ENCODE measurements at places on chromosomes 3 and 15. TPM values are rescaled to one million over a fixed set of nuclear protein-coding genes. Genes with fewer than 3 reads are reported as not detected.

DNA sequence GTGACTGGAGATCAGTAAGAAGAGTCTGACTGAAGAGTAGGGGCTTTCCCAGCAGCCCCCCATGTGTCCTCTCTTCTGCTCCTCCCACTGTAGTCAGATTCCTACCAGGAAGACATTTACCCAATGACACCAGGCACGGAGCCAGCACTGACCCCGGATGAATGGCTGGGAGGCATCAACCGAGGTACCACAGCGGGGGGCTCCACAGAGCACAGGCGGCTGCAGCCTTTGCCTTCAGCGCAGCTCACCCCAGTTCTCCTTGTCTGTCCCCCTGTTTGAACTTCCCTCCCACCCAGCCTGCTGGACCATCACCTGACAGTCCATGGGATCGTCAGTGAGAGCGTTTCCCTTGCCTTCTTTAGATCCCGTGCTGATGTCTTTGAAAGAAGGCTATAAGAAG, 101.6 kb downstream of the ANP32A start:
- no peak for DNase-seq

Gene ZCWPW2
- total RNA-seq: 0.18 TPM

Gene FAM219B
- total RNA-seq: 43.3 TPM

Gene RFTN1
- 29.3 TPM for total RNA-seq

- peak; percentile 26 for DNase-seq
Observed at GRCh38 chr3:25782938-25783660, at the start of gene NGLY1. TSS of gene NGLY1 (minus strand) at chr3:25783443. CDS start at chr3:25783390, 53 bp downstream.

DNA sequence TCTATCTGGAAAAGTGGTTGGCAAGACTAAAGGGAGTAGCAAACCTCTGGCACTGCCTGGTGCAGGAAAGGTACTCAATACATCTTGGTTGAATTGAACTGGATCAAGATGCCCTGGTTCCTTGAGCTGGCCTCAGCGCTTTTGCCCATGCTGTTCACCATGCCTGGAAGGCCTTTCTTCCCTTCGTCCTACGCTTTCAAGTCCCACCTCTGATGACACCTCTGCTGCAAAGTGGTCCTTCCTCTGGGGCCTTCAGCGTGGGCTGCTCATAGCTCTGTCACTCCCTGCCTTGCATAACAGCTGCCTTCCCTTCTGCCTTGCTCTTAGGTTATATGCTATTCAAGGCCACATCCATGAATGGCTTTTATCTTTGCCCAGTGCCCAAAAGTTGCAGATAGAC, 23.0 kb downstream of the ITGA11 start:
- no peak for DNase-seq

- DNase-seq: no peak
Observed at GRCh38 chr3:26630669-26631389, 8.3 kb downstream of the LRRC3B start.

Gene FBXW12
- not detected for total RNA-seq

Gene CMTM7
- total RNA-seq: 27.5 TPM

DNA sequence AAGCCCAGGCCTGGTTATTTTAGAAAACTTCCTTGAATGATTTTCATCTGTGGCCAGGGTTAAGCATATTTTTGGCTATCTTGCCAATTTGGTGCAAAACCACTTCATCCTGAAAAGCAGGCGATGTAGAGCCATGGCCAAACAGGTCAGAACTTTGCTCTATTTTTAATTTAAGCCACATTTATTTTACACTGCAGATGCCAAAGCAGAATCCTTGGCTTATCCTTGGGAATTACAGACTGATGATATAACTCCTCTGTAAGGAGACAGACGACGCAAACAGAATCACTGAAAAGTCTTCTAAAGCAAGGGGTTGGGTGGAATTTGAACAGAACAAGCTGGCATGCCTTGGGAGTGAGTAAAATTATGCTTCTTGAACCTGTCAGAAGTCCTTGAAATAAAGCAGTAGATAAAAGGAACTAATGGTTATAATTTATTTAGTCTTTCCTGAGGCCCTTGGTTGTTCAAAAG, 121.9 kb downstream of the CHST2 start:
- no peak for DNase-seq

DNA sequence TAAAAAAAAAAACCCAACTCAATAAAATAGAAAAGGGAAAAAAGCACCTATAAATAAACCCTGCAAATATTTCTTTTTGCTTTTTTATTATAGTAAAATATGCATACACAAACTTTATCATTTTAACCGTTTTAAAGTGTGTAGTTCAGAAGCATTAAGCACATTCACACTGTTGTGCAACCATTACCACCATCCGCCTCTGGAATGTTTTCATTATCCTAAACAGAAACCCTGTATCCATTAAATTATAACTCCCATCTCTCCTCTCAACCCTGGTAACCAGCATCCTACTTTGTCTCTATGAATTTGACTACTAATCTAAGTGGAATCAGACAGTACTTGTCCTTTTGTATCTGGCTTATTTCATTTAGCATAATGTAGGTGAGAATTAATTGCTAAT, 15.0 kb downstream of the CDCP1 start:
- no peak for DNase-seq

Gene GNAT1
- total RNA-seq: not detected

Gene INSYN1
- total RNA-seq: 0.24 TPM

DNA sequence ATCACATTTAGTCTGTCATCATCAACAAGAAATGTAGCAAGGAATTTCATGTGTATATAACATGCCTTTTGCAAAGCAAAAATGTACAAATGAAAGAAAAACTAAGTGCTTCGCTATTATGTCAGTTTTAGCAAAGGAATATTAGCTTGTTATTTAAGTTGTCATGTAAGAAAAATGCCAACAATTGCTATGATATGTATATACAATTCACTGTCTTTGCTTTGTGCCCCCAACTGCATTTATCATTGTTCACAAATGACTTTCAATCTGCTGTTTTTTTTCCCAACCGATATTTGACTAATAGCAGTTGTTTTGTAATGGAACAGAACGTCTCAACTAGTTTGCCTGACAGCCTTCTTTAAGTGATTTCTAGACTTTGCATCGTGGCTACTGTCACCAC, 207.1 kb downstream of the ROBO1 start:
- DNase-seq: no peak

- no peak for DNase-seq
Observed at GRCh38 chr15:98311566-98312188, 336.7 kb upstream of the IGF1R start.

- DNase-seq: no peak
Observed at GRCh38 chr3:127221037-127221436, 28.1 kb downstream of the PRR23E start.

DNA sequence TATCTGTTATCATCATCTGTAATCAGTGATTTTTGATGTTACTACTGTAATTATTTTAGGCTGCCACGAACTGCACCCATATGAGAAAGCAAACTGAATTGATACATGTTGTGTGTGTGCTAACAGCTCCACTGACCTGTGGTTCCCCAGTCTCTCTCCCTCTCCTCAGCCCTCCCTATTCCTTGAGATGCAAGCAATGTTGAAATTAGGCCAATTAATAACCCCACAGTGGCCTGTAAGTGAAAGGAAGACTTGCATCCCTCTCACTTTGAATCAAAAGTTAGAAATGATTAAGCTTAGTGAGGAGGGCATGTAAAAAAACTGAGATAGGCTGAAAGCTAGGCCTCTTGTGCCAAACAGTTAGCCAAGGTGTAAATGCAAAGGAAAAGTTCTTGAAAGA, 218.6 kb upstream of the LRRFIP2 start:
- DNase-seq: no peak

DNA sequence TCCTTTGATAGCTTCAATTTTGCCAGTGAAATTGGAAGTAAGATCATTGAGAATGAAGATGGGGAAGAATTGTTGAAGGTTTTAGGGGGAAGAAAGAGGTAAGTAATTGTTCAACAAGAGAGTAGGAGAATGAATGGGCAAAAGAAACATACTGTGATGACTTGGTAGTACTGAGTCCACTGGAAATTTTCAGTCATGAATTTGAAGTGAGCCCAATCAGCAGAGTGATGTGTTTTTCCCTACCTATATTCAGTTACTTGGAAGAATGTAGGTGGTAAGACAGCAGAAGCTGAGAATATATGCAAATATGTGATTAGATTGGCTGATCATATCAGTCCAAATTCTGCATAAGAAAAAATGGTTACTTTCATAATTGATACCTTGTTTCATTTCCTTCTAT, 569.6 kb downstream of the AGBL1 start:
- no peak for DNase-seq

GRCh38 chr15:25422021-25422420, 16.8 kb downstream of the UBE3A start:
- no peak for DNase-seq

GRCh38 chr3:64265646-64266045, 40.4 kb upstream of the PRICKLE2 start:
- no peak for DNase-seq

DNA sequence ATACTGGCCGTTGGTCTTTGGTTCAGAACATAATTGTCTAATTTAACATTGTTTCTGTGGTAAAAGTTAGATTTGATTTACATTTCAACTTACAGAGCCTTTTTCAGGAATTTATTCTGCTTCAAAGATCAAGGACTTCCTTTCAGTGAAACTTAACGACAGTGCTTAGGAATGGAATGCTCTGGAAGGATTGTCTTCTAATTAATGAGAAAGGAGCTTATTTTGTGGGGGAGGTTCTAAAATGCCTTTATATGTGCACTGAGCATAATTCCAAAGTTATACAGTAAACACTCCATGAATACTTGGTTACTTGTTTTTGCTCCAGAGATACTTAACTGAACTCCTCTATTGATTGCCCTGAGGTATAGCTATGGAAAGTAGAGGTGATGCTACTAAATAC, 75.7 kb downstream of the CACNA1D start:
- DNase-seq: no peak

Gene P2RY13
- not detected for total RNA-seq

Gene PTX3
- 0.32 TPM for total RNA-seq

DNA sequence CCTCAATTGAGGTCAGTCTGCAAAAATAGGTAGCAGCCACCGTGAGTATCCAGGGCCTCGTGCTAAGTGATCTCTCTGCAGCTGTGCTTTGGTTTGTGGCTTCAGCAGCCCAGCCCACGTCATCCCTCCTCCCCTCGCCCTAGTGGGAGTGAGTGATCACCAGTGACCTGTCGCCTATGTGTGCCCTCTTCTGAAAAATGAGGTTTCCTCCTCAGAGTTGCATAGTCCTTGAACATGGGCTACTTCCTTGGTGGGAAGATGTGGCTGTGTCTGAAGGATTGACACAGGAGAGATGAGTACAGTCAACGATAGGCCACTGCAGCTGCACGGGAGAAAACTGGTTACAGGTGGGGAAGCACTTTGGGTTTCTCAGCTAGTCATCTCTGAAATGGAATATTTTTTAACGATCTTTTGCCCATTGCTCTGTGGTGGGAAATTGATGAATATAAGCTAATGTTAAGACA, 144.8 kb upstream of the BHLHE40 start:
- DNase-seq: no peak

GRCh38 chr15:60949039-60949977, 279.8 kb downstream of the RORA start:
- no peak for DNase-seq

- no peak for DNase-seq
Observed at GRCh38 chr3:150762662-150763121, 277 bp downstream of the SIAH2 start.

- no peak for DNase-seq
Observed at GRCh38 chr3:128491941-128492670, 895 bp downstream of the GATA2 start.

- no peak for DNase-seq
Observed at GRCh38 chr3:87218560-87218959, 8.5 kb upstream of the CHMP2B start.

Gene CATSPER2
- total RNA-seq: 2.9 TPM

DNA sequence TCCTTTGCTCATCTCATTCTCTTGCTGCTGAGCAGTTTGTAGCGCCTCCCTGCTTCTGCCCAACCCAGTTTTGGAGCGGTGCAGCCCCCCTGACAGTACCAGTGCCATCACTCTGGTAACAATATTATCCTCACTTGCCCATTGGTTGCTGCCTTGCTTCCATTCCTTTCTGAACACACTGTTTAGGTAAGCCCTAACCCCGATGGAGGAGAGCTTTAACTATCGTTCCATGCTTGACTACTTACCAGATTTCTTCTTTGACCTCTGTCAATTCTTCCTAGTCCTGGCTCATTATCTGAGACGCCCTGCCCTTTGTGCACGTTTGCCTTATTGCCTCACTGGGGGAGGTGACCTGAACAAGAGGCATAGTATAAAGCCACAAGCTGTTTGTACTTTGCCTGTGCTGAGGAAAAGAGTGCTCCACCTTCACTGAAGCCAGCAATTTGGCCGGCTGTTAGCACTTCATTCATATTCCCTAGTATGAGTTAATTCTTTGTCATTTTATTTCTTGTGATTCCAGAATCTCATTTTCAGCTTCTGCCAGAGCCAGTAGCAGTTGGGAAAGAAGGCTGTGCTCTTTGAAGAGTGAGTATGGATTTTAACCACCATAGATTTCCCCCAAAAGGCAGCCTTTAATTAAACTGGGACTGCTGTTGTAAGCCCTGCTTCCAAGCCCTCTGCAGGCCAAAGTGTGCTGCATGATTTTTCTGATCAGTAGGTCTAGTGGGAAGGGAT, 11.9 kb downstream of the ABHD6 start:
- no peak for DNase-seq

DNA sequence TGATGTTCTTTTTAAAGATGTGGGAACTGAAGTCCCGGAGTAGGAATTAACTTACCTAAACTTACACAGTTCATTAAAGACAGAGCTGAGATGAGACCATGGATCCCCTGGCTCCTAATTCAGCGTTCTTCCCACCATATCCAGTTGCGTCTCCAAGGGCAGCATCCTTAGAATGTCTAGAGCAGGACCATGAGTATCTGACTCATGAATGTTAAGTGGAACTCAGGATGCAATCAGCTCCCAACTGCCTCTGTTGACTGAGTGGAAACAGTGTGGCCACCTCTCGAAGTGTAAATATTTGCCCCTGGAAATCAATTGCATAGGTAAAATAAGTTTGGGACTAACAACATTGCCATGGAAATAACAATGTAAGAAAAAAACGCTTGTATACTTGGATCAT, 2.5 kb downstream of the SNTN start:
- DNase-seq: no peak

DNA sequence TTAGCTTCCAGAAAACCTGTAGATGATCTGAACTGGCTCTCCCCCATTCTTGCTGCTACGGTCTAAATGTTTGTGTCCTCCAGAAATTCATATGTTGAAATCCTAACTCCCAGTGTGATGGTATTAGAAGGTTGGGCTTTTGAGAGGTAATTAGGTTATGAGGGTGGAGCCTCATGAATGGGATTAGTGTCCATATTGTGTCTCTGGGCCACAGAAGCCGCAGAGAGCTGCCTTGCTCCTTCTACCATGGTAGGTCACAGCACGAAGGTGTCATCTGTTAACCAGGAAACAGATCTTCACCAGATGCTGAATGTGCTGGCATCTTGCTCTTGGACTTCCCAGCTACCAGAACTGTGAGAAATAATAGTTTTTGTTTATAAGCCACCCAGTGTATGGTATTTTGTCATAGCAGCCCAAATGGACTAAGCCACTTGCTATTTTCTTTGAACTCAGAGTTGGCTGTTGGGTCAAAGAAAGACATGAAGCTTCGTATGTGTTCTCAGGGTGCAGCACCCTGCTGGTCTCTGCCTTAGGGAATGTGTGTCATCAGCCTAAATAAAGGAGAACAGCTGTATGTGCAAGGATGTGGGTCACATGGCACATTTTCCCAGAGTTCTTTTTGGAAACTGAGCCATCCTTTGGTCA, 317.5 kb upstream of the SLCO3A1 start:
- peak; percentile 47 for DNase-seq

GRCh38 chr3:114308830-114309229, 15.0 kb downstream of the TIGIT start:
- no peak for DNase-seq

GRCh38 chr3:106839576-106840280, 537.5 kb upstream of the CCDC54 start:
- DNase-seq: no peak

Measured in foreskin keratinocyte (primary cell).